Breast epithelium (tissue), 4 donors: ENCODE measurements at places on chromosomes 1 and 21. TPM values are rescaled to one million over a fixed set of nuclear protein-coding genes. Genes with fewer than 3 reads are reported as not detected.

The NR0B2 gene
- total RNA-seq, result not detected

The OR2AK2 gene
- 0.44 TPM for total RNA-seq

GRCh38 chr1:117045644-117046043 lies 14.5 kb upstream of the TTF2 start:
- no peak for DNase-seq

The PSMG1 gene
- total RNA-seq, result 19.7 TPM

The PTCH2 gene
- 2.2 TPM for total RNA-seq

The DMRTB1 gene
- total RNA-seq, result not detected

GRCh38 chr1:21510113-21510493 lies 880 bp downstream of the ALPL start:
- DNase-seq, result no peak
